ENCODE measurements at places on chromosomes 4 and X. TPM values are rescaled to one million over a fixed set of nuclear protein-coding genes. Genes with fewer than 3 reads are reported as not detected.

Gene MAGEA12
- not detected for total RNA-seq

Gene ADGRA3
- 14.9 TPM for total RNA-seq

Gene IRS4
- 2.0 TPM for total RNA-seq

Gene PPARGC1A
- 8.6 TPM for total RNA-seq

All from lung (tissue), 17 donors.